Body of pancreas (tissue), 4 donors: ENCODE measurements at places on chromosomes 16 and 17. TPM values are rescaled to one million over a fixed set of nuclear protein-coding genes. Genes with fewer than 3 reads are reported as not detected.

PRDM7 gene
- not detected for total RNA-seq

IL21R gene
- not detected for total RNA-seq

TPPP3 gene
- 30.0 TPM for total RNA-seq

HYDIN gene
- 5.6 TPM for total RNA-seq

MEIOC gene
- not detected for total RNA-seq

- H3K4me3 ChIP-seq = no peak overlapping the region
- peak overlapping the region; percentile 93 for H3K27ac ChIP-seq
- H3K4me1 ChIP-seq = peaks cover 36% of the 10 kb centered on the region
- DNase-seq = peak; percentile 43
Measured at GRCh38 chr17:82648742-82649331, 593 bp upstream of the WDR45B start.

- H3K4me3 ChIP-seq = no peak overlapping the region
- H3K27me3 ChIP-seq = no peaks in the 10 kb centered on the region
- no peaks in the 10 kb centered on the region for H3K36me3 ChIP-seq
- H3K4me1 ChIP-seq = peaks cover 4% of the 10 kb centered on the region
Measured at GRCh38 chr16:4216596-4216995, 25.3 kb downstream of the SRL start.

DNA sequence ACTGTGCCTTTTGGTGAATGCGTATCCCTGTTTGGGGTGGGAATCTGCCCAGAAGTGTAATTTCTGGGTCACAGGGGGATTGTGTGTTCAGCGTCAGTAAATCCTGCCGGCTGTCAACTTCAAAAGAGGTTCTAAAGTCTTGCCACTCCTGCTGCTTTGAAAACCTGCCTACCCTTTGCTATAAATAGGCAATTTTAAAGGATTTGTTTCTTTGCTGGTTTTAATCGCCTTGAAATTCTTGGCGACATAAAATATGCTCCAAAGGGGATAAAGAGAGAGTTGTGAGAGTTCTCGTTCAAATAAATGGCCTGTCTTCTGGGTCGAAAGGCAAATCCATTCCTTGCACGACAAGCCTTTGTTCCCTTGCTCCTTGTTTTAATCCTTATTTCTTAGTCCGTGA, 143.4 kb downstream of the IRF8 start:
- no peak overlapping the region for H3K4me3 ChIP-seq
- DNase-seq = no peak
- H3K4me1 ChIP-seq = peaks cover 7% of the 10 kb centered on the region
- no peaks in the 10 kb centered on the region for H3K36me3 ChIP-seq
- H3K27me3 ChIP-seq = no peaks in the 10 kb centered on the region

DNA sequence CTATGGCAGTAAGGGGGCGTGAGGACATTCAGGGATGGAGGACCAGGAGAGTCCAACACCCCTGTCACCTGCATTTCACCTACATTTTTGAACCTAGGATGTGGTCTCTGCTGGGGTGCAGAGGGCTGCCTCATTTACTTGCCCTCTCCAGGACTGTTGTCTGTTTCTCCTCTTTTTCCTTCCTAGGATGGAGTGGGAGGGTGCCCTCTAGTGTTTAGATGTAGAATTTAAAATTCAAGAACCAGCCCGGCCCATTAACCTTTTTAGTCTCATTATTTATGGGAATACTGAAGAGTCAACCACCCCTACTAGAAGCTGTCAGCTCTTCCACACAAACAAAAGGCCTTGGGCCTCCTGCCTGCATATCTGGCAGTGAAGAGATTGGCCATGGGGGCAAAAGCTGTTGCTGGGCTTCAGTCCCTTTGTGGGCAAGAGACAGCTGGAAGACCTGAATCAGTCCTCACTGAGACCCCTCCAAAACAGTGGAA, 2.5 kb upstream of the STARD3 start:
- no peak overlapping the region for H3K4me3 ChIP-seq
- peak overlapping the region; percentile 87 for H3K27ac ChIP-seq
- DNase-seq = no peak
- H3K4me1 ChIP-seq = peaks cover 74% of the 10 kb centered on the region

DNA sequence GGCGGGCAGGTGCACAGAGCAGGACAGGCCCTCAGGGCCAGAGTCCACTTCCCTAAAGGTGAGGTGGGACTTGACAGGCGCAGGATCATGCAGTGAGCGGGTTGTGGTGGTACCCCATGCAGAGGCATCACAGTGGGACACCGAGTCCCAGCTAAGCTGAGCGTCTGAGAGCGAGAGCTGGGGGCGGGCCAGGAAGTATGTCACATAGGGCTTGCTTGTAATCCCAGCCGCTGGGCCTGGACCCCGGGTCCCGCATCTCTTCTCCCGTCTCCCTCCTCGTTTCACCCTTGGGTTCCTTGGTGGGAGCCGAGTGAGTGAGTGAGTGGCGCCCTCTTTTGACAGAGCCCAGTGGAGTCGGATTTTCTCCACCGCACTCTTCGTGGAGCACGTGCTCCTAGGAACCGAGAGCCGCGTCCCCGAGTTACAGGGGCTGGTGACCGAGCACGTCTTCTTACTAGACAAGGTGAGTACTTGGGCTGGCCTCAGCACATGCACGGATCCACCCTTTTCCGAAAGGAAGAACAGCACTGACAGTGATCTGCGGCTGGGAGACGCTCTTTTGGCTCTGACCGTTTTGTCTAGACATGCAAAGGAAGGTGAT, 50.8 kb upstream of the ENDOV start:
- peak; percentile 28 for DNase-seq
- no peak overlapping the region for H3K4me3 ChIP-seq
- no peaks in the 10 kb centered on the region for H3K27me3 ChIP-seq
- H3K36me3 ChIP-seq = peaks cover 30% of the 10 kb centered on the region
- H3K27ac ChIP-seq = peak overlapping the region; percentile 25

GRCh38 chr16:57660715-57661463, 7.2 kb upstream of the ADGRG3 start:
- no peak for DNase-seq
- no peak overlapping the region for H3K27ac ChIP-seq
- no peaks in the 10 kb centered on the region for H3K27me3 ChIP-seq
- no peaks in the 10 kb centered on the region for H3K4me1 ChIP-seq
- H3K4me3 ChIP-seq = no peak overlapping the region
- H3K36me3 ChIP-seq = peaks cover 40% of the 10 kb centered on the region

- peak; percentile 57 for DNase-seq
- H3K4me1 ChIP-seq = peaks cover 30% of the 10 kb centered on the region
- no peaks in the 10 kb centered on the region for H3K27me3 ChIP-seq
- H3K4me3 ChIP-seq = peak overlapping the region; percentile 52
- H3K36me3 ChIP-seq = no peaks in the 10 kb centered on the region
Measured at GRCh38 chr16:89722392-89723278, 1.3 kb downstream of the ZNF276 start.

DNA sequence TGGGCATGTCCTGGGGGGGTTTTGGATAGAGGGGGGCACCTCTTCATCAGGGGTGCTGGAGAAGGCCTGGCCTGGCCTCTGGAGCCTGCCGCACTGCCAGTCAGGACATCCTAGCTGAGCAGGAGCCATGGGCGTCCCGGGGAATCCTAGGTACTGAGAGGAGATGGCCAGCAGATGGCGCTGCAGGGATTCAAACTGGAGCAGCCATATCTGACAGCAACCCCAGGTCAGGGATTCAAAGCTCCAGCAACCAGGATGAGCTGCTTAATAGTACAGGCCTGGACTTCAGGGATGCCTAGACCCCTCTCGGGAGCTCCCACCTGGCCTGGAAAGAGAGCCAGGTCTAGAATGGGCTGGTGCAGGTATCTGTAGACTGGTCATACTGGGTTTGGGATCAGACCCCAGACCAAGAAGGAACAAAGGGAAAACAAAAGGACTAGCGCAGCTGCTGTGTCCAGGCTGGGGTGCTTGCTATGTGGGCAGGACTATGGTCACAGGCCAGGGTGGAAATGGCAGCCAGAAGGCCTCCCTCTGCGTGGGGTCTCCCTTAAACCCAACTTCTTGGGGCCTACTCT, 306.9 kb upstream of the RBFOX1 start:
- DNase-seq = peak; percentile 63
- H3K27ac ChIP-seq = no peak overlapping the region
- no peaks in the 10 kb centered on the region for H3K4me1 ChIP-seq
- H3K27me3 ChIP-seq = no peaks in the 10 kb centered on the region
- H3K36me3 ChIP-seq = no peaks in the 10 kb centered on the region
- no peak overlapping the region for H3K4me3 ChIP-seq

DNA sequence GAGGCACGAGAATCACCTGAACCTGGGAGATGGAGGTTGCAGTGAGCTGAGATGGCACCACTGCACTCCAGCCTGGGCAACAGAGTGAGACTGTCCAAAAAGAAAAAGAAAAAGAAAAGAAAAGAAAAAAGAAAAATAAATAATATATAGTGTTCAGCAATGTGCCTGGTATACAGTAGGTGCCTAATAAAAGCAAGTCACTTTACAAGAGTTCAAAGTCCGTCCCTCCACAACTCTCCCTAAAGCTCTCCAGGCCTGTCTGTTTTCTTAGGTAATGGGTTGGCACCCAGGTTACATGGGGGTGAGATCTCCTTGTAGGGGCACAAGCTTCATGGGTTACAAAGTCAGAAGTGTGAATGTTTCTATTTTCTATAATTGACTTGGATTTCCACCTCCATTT, 16.6 kb upstream of the ANKRD40CL start:
- H3K27ac ChIP-seq = no peak overlapping the region
- no peak for DNase-seq
- no peaks in the 10 kb centered on the region for H3K27me3 ChIP-seq
- H3K36me3 ChIP-seq = no peaks in the 10 kb centered on the region

DNA sequence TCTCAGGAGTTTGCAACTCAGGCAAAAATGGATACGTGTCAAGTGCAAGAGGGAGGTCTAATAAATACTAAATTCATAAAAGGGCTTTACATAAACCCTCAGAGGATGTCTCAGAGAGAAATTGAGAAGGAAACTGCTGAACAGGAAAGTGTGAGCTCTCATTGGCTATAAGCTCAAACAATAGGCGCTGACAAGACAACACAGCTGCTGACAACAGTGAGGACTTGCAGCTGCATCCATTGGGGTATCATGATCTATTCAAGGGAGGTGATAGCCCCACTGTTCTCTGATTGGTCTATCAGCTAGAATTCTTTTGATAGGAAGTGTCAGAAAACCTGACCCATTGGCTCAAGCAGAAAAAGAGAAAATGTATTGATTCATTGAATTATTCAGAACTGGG, 187.2 kb downstream of the CBLN1 start:
- H3K4me3 ChIP-seq = no peak overlapping the region
- no peaks in the 10 kb centered on the region for H3K4me1 ChIP-seq
- DNase-seq = no peak
- H3K27ac ChIP-seq = no peak overlapping the region
- no peaks in the 10 kb centered on the region for H3K27me3 ChIP-seq
- H3K36me3 ChIP-seq = no peaks in the 10 kb centered on the region

DNA sequence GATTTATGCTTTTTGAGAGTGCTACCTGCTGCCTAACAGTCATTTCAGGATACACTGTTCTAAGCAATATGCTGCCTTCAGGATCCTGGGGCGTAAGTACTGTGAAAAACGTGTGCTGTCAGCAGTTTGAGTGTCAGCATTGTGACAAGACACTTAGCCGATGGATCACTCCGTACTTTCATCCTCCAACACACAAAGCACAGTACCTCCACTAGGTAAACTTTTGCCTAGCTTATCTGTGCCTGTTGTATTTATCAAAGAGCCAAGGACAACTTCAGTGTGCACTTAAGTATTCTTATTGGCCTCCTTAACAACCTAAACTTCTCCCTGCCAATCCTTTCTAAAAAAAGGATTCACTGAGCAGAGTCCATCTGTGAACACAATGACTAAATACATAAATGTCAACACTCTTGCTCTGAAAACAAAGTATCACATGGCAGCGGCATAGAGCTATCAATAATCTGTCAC, 33.8 kb upstream of the PHLPP2 start:
- DNase-seq = no peak
- peaks cover 5% of the 10 kb centered on the region for H3K4me1 ChIP-seq
- no peak overlapping the region for H3K4me3 ChIP-seq
- H3K27me3 ChIP-seq = no peaks in the 10 kb centered on the region
- peaks cover 42% of the 10 kb centered on the region for H3K36me3 ChIP-seq
- H3K27ac ChIP-seq = no peak overlapping the region

GRCh38 chr16:2798723-2799204, 494 bp downstream of the PRSS41 start:
- H3K27me3 ChIP-seq = no peaks in the 10 kb centered on the region
- peaks cover 9% of the 10 kb centered on the region for H3K4me1 ChIP-seq
- DNase-seq = no peak
- H3K27ac ChIP-seq = no peak overlapping the region
- H3K4me3 ChIP-seq = no peak overlapping the region

- H3K36me3 ChIP-seq = no peaks in the 10 kb centered on the region
- no peak overlapping the region for H3K4me3 ChIP-seq
- no peaks in the 10 kb centered on the region for H3K27me3 ChIP-seq
- H3K4me1 ChIP-seq = peaks cover 69% of the 10 kb centered on the region
- peak overlapping the region; percentile 87 for H3K27ac ChIP-seq
Measured at GRCh38 chr17:50918933-50919296, 52.8 kb upstream of the TOB1 start.

DNA sequence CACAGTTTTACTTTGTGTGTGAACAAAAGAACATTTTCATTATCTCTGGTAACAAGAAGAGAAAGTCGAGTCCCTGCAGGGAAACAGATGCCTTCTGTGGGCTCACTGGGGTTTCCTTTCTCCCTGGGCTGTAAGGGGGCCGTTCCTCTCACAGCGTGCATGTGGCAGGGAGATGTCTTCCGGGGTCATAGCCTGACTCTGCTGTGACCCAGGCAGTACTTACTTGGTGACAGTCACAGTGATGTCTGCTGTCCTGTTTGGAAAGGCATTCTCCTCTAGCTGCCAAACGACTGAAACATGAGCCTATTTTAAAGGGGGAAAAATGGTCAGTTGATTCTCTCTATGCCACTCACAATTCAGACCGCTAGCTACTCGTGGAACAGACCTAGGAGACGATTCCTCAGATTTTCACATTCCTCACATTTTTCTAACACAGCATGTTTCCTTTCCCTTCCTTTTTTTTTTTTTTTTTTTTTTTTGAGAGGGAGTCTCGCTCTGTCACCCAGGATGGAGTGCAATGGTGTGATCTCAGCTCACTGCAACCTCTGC, 7.3 kb downstream of the HASPIN start:
- no peaks in the 10 kb centered on the region for H3K4me1 ChIP-seq
- H3K27me3 ChIP-seq = no peaks in the 10 kb centered on the region
- no peak for DNase-seq
- no peak overlapping the region for H3K4me3 ChIP-seq

DNA sequence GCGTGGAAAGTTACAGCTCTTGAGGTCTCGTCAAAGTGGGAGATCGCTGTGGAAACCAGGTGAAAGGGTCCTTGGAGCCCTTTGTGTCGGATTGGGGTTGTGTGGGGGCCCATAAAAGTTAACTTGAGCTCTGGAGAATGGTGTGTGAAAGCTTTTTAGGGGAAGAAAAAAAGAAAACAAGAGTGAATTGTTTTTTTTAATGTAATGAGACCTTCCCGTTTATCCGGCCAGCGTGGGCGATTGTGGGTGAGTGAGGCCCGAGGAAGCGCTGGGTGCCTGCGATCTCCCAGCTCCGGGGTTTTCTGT, 150.6 kb downstream of the MSI2 start:
- no peak for DNase-seq
- no peak overlapping the region for H3K27ac ChIP-seq
- H3K27me3 ChIP-seq = no peaks in the 10 kb centered on the region
